ENCODE measurements at places on chromosomes 6 and 20.

- no peak for DNase-seq
These were observed 69.9 kb upstream of the DOK5 start for GRCh38 chr20:54405540-54405939.

DNA sequence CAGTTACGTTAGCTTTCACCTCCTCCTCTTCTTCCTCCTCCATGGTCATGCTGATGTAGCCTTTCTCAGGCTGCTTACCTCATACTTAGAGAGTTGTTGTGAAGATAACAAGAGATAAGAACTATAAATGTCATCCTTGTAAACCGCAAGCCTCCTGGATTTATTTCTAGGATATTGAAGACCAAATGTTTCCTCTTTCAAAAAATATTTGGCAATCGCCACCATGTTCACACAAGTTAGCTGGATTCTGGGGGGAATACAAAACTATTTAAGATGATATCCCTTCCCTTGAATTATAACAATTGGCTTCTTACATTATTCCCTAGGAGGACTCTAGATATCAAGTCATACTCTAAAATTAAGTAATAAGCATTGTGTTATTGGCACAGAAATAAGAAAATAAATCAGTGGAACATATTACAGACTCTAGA lies 99.8 kb upstream of the PLEKHG1 start:
- DNase-seq = no peak

GRCh38 chr20:45404438-45404837 lies 3.7 kb upstream of the DBNDD2 start:
- no peak for DNase-seq

DNA sequence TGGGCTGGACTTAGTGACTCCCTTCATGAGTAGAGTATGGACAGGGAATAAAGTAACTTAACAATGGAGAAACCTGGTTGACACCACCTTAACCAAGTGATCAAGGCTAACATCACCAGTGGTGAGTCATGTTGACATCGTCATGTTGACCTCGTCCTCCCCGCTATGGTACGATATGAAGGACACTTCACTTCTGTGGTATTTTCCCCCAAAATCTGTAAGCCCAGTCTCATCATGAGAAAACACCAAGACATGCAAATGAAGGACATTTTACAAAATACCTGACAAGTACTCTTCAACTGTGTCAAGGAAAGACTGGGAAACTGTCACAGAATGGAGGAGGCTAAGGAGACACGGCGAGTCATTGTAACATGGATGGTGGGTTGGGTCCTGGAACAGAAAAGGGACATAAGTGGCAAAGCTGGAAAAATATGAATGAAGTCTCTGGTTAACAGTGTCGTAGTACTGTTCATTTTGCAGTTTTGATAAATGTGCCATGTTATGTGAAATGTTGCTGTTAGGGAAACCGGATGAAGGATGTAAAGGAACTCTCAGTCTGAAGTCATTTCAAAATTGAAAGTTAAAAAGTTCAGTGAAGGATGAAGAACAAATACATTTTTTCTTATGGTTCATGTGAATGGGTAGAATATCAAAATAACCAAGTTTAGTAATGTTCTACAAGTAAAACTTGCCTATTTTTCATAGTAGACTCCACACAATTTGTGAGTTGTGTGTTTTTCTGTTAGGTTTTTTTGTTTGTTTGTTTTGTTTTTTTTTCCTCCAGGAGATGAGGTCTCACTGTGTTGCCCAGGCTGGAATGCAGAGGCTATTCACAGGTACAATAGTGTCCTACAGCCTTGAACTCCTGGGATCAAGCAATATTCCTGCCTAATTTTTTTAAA lies 247.5 kb downstream of the TMEM242 start:
- DNase-seq = no peak

- no peak for DNase-seq
These were observed 2.2 kb downstream of the RGS19 start for GRCh38 chr20:64077094-64077493.

GRCh38 chr20:58196402-58197184 lies 31.9 kb downstream of the ANKRD60 start:
- no peak for DNase-seq

GRCh38 chr6:35321091-35321490 lies 21.3 kb upstream of the PPARD start:
- DNase-seq = no peak

GRCh38 chr6:170041526-170041925 lies 249.4 kb downstream of the DLL1 start:
- no peak for DNase-seq

DNA sequence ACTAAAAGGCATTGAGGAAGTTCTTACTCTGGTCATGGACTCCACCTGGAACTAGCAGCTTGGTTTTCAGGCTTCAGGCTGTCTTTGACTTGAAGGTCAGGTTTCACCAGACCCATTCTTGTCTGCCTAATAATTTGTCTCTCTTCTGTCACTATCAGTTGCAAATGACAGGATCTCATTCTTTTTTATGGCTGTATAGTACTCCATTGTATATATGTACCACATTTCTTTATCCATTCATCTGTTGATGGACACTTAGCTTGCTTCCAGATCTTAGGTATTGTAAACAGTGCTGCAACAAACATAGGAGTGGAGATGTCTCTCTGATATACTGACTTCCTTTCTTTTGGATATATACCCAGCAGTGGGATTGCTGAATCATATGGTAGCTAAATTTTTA lies 73.1 kb upstream of the SYNCRIP start:
- DNase-seq = no peak

DNA sequence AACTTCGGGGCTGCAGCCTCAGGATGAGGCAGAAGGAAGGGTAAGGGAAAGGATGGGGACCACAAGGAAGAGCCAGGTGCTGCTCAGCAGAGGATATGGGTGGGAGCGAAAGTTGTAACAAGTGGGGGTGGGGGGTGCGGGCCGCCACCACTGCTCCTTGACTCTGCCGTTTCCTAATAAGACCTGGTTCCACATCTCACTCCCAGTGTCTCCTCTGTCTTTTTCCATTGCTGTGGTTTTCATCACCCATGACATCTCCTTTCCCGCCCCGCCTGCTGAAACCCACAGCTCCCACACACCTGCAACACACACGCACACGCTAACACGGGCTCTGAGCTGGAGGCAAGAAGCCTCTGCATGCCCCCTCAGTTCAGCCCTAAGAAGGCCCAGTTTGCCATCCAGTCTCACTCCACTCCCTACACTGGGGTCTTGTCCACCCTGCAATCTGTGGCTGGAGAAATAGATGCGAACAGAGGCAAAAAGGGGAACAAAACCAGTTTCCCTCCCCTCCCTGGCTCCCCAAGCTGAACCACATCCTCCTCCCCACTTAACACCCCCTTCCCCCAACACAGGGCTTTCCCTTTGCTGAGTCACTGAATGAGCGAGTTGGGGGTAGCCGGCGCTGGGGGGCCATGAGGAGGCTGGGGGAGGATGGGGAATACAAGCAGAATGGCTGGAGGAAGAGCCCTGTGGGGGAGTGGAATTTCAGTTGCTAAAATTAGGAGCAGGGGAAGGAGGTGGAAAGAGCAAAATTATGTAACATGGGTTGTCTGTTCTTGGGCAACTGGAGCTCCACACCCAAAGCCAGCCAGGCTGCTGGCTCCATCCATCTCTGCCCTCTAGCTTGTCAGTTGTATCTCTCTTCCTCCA lies 11.5 kb downstream of the NFKBIL1 start:
- no peak for DNase-seq

DNA sequence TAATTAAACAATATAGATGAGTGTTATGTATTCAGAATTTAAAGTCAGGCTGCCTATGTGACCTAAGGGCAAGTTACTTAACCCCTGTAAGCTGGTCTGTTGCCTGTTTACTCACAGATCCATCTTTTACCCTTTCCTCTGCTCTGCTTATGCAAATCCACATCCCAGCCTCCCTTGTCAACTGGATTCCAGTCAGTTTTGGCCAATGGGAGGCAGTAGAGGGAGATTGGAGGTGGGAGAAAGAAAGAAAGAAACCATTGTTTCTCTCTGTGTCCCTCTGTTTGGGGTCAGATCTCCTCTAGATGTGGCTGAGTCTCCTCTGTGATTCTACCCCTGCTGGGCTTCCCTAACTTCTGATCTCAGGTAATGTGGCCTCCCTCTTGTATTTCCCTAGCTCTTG lies 266.8 kb upstream of the PLN start:
- no peak for DNase-seq

GRCh38 chr6:24207413-24207812 lies 81.4 kb downstream of the NRSN1 start:
- DNase-seq = no peak

DNA sequence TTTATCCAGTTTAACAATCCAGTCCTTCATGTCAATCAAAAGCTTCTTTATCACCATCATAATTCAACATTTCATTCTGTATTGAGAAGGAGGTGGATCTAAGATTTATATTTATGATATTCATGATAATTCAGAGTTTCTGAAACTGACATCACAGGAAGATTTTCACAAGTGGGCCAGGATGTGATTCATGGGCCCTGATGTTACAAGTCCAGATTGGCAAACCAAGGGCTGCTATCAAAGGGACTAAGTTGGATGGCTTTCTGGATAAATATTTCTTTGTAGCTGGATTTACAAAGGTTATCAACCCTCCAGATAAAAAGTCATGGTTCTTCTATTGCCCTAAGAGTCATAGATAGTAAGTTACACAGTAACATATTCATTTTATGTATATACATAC lies 866.5 kb downstream of the KIF16B start:
- DNase-seq = no peak

- no peak for DNase-seq
These were observed 1209.7 kb upstream of the GJE1 start for GRCh38 chr6:140923048-140923447.

DNA sequence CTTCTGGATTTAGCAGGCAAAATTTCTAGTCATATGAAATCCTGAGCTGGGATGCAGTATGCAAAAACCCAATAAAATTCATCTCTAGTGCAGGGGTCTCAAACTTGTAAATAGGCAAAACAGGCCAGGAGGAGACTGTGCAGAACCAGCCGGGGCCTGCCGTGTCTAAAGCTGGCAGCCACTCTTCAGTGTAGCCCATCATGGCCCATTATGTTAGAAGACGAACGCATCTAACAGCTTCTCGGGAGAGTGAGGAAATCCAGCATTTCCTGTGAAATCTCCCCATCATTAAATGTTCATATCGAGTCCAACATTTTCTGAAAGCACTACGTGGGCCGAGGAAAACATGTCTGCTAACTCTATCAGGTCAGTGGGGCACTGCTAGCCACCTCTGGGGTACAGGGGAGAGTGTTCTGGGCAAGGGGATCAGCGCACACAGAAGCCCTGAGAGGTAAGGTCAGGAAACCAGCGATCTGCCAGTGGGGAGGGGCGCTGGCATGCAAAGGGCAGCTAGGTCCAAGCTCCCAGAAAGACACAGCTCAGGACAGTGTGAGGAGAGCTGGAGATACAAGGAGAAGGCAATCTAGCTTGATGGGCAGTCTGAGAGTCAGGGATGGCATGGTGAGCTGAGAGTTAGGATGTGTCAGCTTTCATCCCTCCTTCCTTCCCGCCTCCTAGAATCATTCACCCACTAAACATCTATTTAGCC lies 144.2 kb downstream of the PREX1 start:
- DNase-seq = no peak

DNA sequence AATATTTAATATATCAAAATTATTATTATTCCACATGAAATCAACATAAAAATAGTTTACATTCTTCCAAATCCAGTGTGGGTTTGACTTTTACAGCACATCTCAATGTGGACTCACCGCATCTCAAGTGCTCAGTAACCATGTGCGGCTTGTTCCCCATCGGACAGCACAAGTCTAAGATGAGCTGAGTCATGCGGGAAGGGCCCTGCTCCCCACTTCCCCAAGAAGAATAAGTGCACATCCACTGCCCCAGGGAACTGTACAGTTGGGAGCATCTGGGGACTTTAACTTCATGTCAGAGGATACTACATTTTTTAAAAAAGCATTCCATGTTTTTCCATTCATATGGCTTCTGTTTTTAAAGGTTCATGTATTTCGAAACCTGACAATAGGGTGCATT lies 325.6 kb downstream of the BTBD3 start:
- no peak for DNase-seq

DNA sequence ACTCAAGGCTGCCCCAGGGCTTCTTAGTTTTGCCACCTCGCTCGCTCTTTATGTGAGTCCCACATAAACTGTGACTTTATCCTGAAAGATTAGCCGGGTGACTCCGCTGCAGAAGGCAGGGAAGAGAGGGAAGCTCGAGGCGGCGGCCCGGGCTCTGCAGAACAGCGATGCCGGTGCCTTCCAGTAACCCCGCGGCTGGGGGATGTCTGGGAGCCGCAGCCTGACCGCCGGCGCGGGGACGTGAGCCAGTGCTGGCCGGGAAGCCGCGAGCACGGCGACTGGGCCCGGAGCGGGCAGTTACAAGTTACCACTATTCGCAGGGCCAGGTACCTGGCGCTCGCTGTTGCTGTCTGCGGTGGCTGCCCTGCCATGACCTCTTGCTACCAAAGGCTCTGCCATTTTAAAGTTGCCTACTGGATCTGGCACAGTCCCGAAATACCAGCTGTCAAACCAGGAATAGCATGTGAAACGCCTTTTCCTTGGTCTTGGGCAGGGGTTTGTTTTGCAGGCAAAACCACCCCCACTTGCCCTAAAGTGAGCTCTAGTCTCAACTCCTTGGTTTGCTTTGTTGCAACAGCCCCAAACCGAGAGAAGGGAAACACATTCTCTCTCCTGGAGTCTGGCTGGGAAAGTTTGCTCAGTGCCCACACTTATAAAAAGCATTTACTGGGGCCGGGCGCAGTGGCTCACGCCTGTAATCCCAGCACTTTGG lies 124.0 kb upstream of the SLC2A12 start:
- no peak for DNase-seq

DNA sequence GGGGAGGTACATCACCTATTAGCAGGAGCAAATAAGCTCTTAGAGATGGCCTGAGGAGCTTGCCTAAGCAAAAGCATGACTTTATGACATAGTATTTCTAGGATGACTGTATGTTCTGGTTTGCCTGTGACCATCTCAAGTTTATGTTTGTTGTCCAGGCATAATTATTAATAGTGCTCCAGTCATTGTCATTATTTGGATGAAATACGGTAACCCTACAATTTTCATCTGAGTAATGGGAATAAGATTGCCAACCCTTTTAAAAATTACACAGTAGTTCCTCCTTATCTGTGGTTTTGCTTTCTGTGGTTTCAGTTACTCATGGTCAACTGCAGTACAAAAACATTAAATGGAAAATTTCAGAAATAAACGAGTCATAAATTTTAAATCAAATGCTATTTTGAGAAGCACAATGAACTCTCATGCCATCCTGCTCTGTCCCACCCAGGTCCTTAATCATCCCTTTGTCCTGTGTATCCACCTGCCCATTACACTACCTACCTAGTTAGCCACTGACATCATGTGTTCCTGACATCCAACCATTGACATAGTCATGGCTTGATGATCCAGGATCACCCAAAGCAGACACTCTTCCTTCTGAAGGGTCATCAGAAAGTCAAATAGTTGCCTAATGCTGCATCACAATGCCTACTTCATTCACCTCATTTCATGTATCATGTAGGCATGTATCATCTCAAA lies 27.0 kb upstream of the TFB1M start:
- no peak for DNase-seq

GRCh38 chr20:44471481-44471882 lies 4.2 kb upstream of the TTPAL start:
- DNase-seq = no peak

- DNase-seq = no peak
These were observed 23.7 kb upstream of the RBL1 start for GRCh38 chr20:37119356-37120036.

GRCh38 chr6:146265056-146265455 lies 236.2 kb downstream of the GRM1 start:
- no peak for DNase-seq

GRCh38 chr6:11766589-11767450 lies 11.8 kb downstream of the ADTRP start:
- DNase-seq = no peak

All from DMS79 (cell line).